ENCODE measurements at places on chromosomes 1 and 21.

GRCh38 chr1:159882527-159882862, 17.5 kb downstream of the CFAP45 start:
- H3K4me1 ChIP-seq, result no peaks in the 10 kb centered on the region
- no peak for DNase-seq
- no peak overlapping the region for H3K4me3 ChIP-seq
- no peak overlapping the region for H3K27ac ChIP-seq
- H3K36me3 ChIP-seq, result no peaks in the 10 kb centered on the region
- no peaks in the 10 kb centered on the region for H3K27me3 ChIP-seq

GRCh38 chr1:115057661-115058254, 28.1 kb downstream of the TSHB start:
- no peaks in the 10 kb centered on the region for H3K36me3 ChIP-seq
- H3K27me3 ChIP-seq, result no peaks in the 10 kb centered on the region
- peak overlapping the region; percentile 43 for H3K27ac ChIP-seq

DNA sequence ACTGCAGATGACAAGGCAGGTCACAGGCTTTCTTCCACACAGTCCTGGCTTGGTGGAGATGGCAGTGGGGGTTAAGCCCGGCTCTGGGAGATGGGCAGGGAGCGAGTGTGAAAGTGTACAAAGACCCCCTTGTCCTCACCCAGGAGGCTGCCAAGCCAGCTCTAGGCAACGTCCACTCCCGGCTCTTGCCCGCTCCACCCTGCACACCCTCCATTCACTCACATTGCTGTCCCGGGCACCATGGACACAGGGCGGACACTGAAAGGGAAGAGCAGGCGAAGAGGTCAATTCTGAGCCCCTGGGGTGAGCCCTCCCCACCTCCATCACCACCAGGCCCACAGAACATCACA, 8.9 kb downstream of the COL16A1 start:
- DNase-seq, result no peak
- no peak overlapping the region for H3K27ac ChIP-seq
- no peaks in the 10 kb centered on the region for H3K36me3 ChIP-seq
- H3K4me3 ChIP-seq, result no peak overlapping the region
- no peaks in the 10 kb centered on the region for H3K27me3 ChIP-seq

DNA sequence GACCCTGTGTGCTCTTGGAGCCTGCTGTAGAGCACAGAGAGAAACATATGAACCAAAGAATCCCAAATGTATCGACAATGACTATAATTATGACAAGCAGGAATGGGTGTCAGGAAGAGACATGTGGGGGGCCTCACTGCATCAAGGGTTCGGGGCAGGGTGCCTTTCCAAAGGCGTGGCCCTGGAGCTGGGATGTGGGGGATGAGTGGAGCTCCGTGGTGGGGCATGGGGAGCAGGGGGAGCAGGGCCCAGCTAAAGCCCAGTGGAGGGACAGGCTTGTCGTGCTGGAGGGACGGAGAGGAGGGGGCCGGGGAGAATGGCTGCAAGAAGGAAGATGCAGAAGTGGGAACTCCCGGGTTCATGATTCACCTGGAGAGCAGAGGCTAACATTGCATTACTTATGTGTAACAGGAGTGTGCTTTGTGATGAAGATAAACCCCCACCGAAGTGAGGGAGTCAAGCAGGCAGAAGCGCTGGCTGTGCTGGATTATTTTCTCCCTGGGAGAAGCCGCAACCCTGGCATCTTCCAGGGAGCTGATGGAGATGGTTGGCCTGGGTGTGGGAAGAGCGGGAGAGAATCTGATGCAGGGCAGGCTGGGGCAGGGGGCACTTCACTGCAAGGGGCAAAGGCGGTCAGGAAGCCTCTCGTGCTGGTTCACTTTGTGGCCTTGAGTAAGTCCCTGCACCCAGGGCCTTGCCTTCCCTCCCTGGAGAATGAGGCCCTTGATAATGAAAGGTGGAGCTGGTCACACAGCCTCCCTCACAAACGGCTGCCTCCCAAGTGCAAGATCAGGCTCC, 124.6 kb upstream of the RUNX3 start:
- no peaks in the 10 kb centered on the region for H3K36me3 ChIP-seq
- no peak overlapping the region for H3K4me3 ChIP-seq
- no peak for DNase-seq
- peaks cover 49% of the 10 kb centered on the region for H3K27me3 ChIP-seq

DNA sequence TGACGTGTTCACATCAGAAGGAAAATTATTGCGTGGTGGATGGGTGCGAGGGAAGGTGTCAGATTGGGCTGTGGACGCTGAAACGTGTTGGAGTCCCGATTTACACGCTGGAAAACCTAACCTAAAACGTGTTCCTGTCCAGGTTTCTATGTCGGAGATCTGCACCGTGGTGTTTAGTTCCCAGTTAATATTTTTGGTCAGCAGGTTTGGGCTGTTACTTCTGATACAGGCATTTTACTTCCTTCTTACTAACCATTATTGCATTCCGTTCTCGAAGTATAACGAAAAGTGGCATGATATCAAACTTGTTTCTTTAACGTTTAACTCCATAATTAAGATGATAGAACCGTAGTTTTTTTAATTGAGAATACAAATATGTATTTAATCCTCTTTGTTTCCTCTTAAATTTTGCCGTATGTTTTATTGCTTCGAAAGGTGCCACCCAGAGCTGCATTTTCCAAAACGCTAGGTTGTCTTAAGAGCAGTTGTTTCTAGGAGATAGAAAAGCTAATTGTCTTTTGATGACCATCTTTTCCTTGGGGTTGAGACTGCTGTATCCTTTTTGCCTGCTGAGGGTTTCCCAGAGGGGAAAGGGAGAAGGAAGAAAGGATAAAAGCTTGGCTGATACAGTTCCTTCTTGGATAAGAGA, 1.3 kb downstream of the ADARB1 start:
- DNase-seq, result no peak
- H3K4me1 ChIP-seq, result peaks cover 4% of the 10 kb centered on the region
- H3K4me3 ChIP-seq, result peak overlapping the region; percentile 88
- no peak overlapping the region for H3K27ac ChIP-seq

- no peaks in the 10 kb centered on the region for H3K27me3 ChIP-seq
- H3K4me3 ChIP-seq, result no peak overlapping the region
- no peaks in the 10 kb centered on the region for H3K36me3 ChIP-seq
- H3K27ac ChIP-seq, result no peak overlapping the region
Measured at GRCh38 chr21:26719750-26720149, 125.5 kb downstream of the ADAMTS1 start.

DNA sequence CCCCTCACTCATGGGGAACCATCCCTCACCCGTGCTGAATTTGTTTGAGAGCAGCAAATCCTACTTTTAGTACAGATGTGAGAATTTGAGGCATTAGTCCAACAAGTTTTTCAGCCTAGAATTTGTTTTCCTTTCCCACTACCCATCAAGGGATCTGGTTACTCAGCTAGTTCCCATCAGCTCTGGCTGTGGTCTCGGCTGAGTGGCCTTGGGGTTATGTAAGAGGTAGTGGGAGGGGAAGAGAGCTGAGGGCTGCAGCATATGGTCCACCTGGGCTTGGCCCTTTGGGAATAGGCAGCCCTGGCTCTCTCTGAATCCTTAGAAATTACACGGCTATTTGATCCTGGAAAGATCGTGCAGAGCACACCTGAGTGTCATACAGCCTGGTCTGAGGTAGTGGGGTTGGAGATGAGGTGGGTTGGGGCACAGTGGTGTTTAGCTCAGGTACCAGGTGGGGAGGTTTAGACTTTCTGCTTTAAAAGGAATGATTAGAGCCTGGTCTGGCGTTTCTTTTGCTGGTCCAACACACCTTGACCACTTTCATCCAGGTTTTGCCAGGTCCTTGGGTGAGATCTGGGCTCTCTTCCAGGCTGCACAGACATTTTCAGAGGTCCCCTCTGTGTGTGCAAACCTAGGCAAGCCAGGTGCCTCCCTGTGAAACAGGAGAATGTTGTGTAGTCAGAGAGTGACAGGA, 4.2 kb downstream of the GSTM4 start:
- H3K36me3 ChIP-seq, result no peaks in the 10 kb centered on the region
- peaks cover 3% of the 10 kb centered on the region for H3K4me1 ChIP-seq
- no peak overlapping the region for H3K4me3 ChIP-seq
- no peak overlapping the region for H3K27ac ChIP-seq

DNA sequence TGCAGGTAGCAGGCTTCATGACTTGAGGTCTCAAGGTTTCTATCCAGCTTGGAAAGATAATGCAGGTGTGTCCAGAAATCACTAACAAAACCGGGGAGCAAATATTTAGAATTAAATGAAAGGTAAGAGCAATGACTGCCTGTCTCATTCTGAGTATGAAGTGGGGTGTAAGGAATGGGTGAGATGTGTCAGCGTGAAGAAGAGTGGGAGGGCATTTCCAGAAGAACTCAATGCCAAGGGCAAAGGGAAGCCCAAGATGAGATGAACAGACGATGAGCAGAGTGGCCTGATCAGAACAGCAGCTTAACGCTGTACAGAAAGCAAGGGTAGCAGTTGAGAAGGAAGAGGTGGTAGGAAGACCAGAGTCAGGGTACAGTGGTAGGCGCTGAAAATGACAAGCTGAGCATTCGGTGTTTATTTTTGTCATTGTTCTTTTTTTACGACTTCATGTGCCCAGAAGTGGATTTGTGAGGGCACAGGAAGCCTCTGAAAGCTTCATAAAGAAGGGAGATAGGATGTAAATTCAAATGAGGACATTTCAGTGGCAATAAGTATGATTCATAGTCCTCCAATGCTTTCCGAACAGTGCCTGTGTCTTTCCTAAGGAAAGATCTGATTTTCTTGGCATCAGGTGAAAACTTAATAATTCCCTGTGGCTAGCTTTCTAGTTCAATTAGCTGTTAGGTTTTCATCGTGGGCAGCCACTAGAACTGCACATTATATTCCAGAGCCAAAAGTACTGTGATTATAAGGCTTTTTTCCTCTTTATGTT, 190.5 kb downstream of the APP start:
- no peak for DNase-seq
- peaks cover 76% of the 10 kb centered on the region for H3K36me3 ChIP-seq
- H3K27ac ChIP-seq, result no peak overlapping the region
- H3K4me1 ChIP-seq, result no peaks in the 10 kb centered on the region
- H3K27me3 ChIP-seq, result no peaks in the 10 kb centered on the region
- H3K4me3 ChIP-seq, result peak overlapping the region; percentile 10

- no peak overlapping the region for H3K27ac ChIP-seq
- H3K27me3 ChIP-seq, result no peaks in the 10 kb centered on the region
- no peaks in the 10 kb centered on the region for H3K36me3 ChIP-seq
- no peak overlapping the region for H3K4me3 ChIP-seq
- DNase-seq, result no peak
- peaks cover 10% of the 10 kb centered on the region for H3K4me1 ChIP-seq
Measured at GRCh38 chr1:16087733-16088132, 14.3 kb upstream of the FAM131C start.

DNA sequence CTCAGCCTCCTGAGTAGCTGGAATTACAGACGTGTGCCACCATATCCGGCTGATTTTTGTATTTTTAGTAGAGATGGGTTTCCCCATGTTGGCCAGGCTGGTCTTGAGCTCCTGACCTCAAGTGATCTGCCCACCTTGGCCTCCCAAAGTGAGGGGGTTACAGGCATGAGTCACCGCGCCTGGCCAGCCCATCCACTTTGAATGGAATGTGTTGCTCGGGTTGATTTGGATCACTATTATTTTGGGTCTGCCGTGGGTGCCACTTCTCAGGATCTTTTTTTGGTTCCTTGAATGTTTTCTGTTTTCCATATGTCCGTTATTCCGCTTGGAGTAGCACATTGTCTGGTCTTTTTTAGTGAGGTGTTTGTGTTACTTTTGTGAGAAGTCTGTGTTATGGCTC, 17.0 kb downstream of the PCNT start:
- H3K36me3 ChIP-seq, result peaks cover 73% of the 10 kb centered on the region
- H3K27ac ChIP-seq, result no peak overlapping the region
- no peaks in the 10 kb centered on the region for H3K4me1 ChIP-seq
- H3K4me3 ChIP-seq, result no peak overlapping the region
- no peak for DNase-seq

GRCh38 chr1:35136780-35137179, 56.2 kb downstream of the SFPQ start:
- H3K4me3 ChIP-seq, result no peak overlapping the region
- H3K4me1 ChIP-seq, result no peaks in the 10 kb centered on the region
- no peaks in the 10 kb centered on the region for H3K27me3 ChIP-seq
- no peaks in the 10 kb centered on the region for H3K36me3 ChIP-seq
- H3K27ac ChIP-seq, result no peak overlapping the region
- DNase-seq, result no peak

- H3K4me3 ChIP-seq, result no peak overlapping the region
- H3K4me1 ChIP-seq, result peaks cover 11% of the 10 kb centered on the region
- H3K27me3 ChIP-seq, result no peaks in the 10 kb centered on the region
- DNase-seq, result no peak
Measured at GRCh38 chr1:41802532-41803501, 115.9 kb downstream of the HIVEP3 start.

GRCh38 chr1:184825571-184825970, 70.9 kb upstream of the EDEM3 start:
- H3K4me1 ChIP-seq, result no peaks in the 10 kb centered on the region
- H3K36me3 ChIP-seq, result no peaks in the 10 kb centered on the region
- no peak overlapping the region for H3K4me3 ChIP-seq
- no peak overlapping the region for H3K27ac ChIP-seq
- H3K27me3 ChIP-seq, result no peaks in the 10 kb centered on the region

DNA sequence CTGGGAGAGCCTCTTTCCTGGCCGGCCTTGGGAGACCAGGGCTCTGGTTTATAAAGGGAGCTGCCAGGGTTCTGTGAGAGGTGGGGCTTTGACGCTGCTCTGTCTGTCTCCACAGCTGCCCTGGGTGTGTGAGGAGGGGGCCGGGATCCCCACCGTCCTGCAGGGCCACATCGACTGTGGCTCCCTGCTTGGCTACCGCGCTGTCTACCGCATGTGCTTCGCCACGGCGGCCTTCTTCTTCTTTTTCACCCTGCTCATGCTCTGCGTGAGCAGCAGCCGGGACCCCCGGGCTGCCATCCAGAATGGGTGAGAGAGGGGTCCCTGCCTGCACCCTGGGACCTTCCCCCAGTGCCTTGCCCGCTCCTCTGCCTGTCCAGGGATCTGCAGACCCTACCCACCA, 11.6 kb downstream of the SERINC2 start:
- peaks cover 3% of the 10 kb centered on the region for H3K4me1 ChIP-seq
- no peak overlapping the region for H3K27ac ChIP-seq

- peaks cover 14% of the 10 kb centered on the region for H3K27me3 ChIP-seq
- no peaks in the 10 kb centered on the region for H3K36me3 ChIP-seq
- peaks cover 3% of the 10 kb centered on the region for H3K4me1 ChIP-seq
- no peak overlapping the region for H3K4me3 ChIP-seq
- peak; percentile 71 for DNase-seq
- H3K27ac ChIP-seq, result no peak overlapping the region
Measured at GRCh38 chr1:211514030-211514754, 22.2 kb upstream of the RD3 start.

GRCh38 chr1:25432749-25433388, 2.2 kb downstream of the MACO1 start:
- no peaks in the 10 kb centered on the region for H3K4me1 ChIP-seq
- DNase-seq, result no peak
- H3K36me3 ChIP-seq, result no peaks in the 10 kb centered on the region
- no peak overlapping the region for H3K27ac ChIP-seq
- H3K4me3 ChIP-seq, result no peak overlapping the region
- no peaks in the 10 kb centered on the region for H3K27me3 ChIP-seq

DNA sequence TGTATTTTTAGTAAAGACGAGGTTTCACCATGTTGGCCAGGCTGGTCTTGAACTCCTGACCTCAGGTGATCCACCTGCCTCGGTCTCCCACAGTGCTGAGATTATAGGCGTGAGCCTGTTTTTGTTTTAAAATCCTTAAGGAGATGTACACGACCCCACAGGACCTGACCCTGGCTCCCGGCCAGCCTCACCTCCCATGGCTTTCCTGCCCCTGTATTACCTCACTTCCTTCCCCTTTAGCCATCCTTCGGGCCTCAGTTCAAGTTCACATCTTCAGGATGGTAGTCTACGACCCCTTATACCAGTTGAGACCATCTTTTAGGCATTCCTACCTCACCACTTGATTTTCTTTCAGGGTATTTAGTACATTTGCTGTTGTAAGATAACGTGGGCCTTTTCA, 36.3 kb downstream of the TCP10L start:
- DNase-seq, result no peak
- H3K36me3 ChIP-seq, result no peaks in the 10 kb centered on the region
- no peak overlapping the region for H3K4me3 ChIP-seq
- no peaks in the 10 kb centered on the region for H3K4me1 ChIP-seq
- H3K27ac ChIP-seq, result no peak overlapping the region

All from neuronal stem cell (in vitro differentiated cells).